Nephron progenitor cell (in vitro differentiated cells): ENCODE measurements at places on chromosomes 12 and 14.

DNA sequence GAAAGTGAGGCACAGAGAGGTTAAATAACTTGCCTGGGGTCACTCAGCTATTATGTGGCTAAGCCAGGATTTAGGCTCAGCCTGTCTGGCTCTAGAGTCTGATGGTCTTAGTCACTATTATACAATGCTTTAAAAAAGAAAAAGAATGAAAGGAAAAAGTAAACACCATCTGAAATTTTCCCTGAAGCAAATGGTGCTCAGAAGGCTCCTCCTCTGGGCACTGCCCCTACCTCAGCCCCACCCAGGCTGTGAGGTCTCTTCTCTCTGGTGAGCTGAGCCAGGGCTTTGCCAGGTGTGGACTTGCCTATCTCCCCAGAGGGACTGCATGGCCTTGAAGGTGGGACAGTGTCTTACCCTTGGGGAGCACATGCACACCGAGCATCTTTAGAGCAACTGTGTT, 117.5 kb upstream of the DYRK2 start:
- DNase-seq, result no peak

DNA sequence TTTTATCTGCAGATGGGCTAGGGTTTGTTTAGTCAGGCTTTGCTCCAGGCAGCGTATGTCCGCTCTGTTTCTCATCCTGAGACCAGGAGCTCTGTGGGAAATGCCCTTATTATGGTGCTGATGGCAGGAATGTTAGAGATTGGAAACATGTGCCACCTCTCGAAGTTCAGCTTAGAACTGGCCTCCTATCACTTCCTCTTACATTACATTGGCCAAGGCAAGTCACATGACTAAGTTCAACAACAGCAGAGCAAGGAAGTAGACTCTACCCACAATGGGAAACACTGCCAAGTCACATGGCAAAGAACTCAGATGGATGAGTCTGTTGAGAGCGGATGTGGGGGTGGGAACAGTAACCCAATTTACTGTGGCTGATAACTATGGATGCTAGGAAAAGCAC, 161.9 kb upstream of the WSCD2 start:
- DNase-seq, result no peak

DNA sequence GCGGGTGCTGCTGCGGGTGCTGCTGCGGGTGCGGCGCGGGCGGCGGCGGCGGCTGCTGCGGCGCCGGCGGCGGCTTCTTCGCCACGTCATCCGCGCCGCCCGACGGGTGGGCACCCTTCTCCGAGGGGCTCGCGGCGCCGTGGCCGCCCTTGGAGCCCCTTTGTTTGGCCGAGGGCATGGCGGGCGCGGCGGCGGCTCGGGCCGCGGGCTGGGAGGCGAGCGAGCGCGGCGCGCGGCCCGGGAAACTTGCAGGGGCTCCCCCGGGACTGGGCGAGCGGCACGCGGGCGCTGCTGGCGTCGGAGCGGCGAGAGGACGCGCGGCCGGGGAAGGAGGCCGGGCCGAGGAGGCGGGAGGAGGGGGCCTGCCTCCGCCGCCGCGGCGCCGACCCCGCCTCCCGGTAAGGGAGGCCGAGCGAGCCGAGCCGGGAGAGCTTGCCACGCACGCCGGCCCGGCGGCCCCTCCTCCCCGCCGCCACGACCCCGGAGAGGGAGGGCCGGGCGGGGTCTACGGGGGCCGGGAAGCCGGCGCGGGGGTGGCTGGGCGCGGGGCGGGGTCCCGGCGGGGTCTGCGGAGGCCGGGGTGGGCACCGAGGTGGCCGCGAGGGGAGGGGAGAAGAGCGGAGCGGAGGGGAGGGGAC, at the start of gene CKAP4:
CKAP4 (minus strand) TSS at position 347 of the 638 bp plus-strand sequence; CDS start at position 178, 169 bp downstream.
- peak; percentile 82 for DNase-seq

GRCh38 chr12:2628401-2628800, 166.4 kb upstream of the FKBP4 start:
- no peak for DNase-seq

DNA sequence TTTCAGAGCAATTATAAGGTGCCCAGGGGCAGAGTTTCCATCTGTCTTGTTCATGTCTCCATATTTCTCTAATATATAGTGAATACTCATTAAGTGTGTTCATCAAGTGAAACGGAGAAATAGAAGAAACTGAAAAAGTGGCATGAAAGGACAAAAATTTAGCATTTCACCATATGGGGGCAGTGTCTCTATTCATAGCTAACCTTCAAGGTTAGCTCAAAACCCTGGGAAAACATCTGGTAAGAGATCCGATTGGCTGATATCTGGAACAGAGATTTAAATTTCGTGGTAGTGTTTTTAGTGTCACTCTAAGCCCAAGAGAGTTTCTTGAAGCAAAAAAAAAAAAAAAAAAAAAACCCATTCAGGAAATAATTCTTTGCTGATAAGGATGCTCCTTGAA, 367.5 kb downstream of the DAD1 start:
- no peak for DNase-seq

DNA sequence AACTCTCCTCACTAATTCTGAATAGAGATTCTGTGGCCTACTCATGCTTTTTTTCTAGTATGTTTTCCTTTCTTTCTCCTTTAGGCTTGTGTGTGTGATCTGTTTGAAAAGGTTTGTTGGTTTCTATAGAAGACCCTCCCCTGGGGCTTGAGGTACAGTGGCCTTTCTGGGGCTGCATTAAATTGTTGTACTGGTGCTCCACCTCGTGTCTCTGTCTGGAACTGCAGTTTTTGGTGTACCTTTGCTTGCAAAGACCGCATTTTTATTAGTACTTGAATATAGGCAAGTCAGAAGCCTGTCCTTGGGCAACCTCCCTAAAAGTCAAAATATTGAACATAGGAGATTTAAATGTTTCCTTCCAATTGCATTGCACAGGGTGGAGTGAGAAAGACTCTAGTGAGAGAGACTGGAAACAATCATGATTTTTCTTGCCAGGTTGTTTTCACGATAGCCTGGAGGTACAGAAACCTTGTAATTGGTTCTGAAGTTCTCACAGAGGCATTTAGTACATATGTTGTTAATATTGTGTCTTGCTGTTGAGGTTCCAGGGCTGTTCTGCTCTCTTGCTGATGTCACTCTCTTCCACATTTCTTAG, 39.0 kb downstream of the SLCO1B1 start:
- DNase-seq, result peak; percentile 81

GRCh38 chr12:47870175-47870781, 34.5 kb downstream of the VDR start:
- DNase-seq, result peak; percentile 36

DNA sequence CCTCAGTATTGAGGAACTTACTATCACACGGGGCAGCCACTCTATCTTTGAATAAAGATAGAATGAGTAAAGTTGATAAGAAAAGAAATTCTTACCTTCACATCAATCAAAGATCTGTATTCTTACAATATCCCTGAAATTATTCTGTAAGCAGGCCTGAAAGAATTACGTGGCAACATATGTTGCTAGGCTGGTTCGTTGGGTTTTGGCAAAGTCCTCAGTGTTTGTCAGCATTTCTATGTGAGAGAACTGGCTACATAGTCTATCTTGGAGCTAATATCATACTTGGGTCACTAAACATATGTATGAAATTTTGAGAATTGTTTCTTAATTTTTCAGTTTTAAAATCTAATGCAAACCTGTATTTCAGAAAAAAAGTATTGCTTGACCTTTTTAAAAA, 412.2 kb upstream of the GARIN6 start:
- no peak for DNase-seq

DNA sequence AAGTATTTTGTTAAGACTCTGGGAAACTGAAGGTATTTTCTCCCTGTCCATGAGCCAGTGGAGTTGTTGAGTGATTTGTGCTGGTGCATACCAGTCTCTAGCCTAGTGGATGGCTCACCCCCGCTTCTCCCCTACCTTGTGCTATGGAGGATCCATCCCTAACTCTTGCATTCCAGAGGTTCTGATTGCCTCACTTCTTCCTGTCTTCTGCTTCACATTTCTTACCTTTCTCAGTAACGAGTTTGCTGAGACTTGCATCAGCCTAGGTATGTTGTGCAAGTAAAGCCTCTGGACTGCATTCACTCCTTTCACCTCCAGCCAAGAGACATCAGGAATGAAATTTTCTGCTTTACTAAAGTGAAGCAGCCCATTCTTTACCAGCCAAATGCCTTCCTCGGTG, 391.6 kb downstream of the ZFP36L1 start:
- no peak for DNase-seq

GRCh38 chr12:55965941-55966407, at the start of gene PMEL:
Gene PMEL, minus strand, starts transcription at chr12:55966042. Its CDS starts 31 bp downstream, at chr12:55966011.
- peak; percentile 18 for DNase-seq

- DNase-seq, result no peak
These were observed 39.2 kb upstream of the SOCS2 start for GRCh38 chr12:93533310-93533709.

DNA sequence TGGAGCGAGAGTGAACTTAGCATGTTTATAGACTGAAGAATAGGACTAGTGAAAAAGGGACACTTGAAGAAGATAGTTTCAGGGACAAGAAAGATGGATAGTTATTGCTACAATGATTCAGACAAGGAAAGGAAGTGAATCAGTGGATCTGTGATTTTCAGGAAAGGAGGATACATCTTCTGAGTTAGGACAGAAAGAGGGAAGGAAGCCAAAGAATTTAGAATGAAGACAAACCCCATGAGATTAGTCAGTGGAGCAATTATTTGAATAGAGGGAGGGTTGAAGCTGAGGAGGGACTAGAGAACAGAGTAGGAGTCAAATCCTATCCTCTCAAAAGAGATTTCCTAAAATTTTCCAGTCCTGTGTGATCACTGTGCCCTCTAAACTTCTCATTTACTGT, 282.7 kb downstream of the AKAP6 start:
- no peak for DNase-seq

DNA sequence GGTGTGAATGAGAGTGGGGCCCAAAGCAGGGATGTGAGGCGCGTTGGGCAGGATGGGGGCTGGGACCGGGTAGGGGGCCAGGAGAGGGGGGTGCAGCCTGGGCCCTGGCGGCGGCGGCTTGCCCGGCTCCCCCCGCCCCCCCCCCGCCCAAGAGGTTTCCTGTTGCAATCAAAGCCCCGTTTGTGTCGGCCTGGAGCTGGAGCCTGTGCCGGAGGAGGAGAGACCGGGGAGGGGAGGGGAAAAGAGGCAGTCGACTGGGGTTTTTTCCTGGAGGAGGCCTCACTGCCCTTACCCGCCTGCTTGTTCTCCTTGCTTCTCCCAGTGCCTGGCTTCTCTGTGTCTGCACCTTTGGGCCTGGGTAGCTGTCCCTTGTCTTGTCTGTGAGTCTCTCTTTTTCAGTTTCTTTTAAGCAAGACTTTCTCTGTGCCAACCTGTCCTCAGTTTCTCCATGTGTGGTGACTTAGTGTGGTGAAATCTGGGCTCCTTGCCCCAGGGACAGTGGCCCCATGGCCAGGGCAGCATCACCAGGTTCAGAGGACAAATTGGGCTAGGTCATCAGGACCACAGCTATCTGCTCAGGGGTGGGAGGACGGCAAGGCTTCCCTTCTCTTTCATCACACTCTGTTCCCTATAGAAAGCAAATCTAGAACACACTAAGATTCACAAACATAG, 8.5 kb downstream of the RARG start:
- no peak for DNase-seq

GRCh38 chr12:65984227-65984479, 146.4 kb downstream of the LLPH start:
- no peak for DNase-seq

- DNase-seq, result no peak
These were observed 98.8 kb downstream of the PAWR start for GRCh38 chr12:79591988-79592387.

DNA sequence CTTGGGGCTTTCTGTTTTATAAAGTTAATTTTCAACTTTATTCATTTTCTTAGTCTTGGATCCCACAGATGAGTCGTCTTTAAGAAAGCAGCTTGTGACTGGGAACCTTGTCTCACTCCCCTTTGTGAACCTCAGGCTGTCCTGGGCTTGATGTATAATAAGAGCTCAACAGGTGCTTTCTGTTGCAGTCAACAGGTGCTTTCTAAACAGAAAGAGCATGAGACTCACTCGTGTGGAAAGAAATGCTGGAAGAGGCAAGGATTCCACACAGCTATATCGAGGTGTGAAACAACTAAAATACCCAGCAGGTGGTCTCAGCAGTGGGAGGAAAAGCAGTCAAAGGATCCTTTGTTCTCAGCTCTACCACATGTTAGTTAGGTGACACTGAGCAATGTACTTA, 398.9 kb downstream of the EGLN3 start:
- no peak for DNase-seq

DNA sequence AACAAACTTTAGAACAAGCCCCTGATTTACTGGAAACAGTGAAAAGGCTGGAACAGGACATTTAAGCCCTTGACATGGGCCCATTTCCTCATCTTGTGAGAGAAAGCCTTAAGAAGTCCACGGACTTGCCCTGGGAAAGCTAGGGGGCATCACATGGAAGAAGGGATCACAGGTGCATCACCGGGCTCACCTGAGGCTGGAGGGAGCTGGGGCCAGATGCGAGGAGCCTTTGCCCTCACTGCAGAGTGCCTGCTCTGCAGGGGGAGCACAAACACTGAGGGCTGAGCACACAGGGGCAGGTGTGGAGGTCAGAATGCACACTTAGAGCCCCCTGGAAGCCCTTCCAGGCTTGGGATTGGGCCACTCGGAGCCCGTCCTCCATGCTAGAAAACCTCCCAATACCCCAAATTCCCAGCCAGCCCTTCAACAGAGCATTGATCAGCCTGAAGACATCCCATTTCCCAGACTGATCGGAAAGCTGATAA, 5.2 kb upstream of the KRT1 start:
- no peak for DNase-seq

DNA sequence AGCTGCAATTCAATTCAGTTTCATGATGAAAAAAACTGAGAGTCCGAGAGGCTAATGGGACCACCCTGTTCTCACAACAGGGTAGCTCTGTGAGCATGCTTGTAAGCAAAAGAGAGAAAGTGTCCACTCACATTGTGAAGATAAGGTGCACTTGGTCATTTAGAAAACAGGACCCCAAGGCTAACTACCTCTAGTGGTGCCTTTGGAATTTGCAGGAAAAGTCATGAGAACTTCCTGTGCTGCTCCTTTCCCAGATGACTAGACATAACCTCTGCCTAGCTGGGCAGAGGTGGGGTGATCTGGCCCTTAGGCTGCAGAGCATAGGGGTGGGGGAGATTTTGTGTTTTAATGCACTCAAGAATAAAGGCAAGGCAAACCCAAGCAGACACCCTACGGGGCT, 118.9 kb downstream of the STAB2 start:
- no peak for DNase-seq

DNA sequence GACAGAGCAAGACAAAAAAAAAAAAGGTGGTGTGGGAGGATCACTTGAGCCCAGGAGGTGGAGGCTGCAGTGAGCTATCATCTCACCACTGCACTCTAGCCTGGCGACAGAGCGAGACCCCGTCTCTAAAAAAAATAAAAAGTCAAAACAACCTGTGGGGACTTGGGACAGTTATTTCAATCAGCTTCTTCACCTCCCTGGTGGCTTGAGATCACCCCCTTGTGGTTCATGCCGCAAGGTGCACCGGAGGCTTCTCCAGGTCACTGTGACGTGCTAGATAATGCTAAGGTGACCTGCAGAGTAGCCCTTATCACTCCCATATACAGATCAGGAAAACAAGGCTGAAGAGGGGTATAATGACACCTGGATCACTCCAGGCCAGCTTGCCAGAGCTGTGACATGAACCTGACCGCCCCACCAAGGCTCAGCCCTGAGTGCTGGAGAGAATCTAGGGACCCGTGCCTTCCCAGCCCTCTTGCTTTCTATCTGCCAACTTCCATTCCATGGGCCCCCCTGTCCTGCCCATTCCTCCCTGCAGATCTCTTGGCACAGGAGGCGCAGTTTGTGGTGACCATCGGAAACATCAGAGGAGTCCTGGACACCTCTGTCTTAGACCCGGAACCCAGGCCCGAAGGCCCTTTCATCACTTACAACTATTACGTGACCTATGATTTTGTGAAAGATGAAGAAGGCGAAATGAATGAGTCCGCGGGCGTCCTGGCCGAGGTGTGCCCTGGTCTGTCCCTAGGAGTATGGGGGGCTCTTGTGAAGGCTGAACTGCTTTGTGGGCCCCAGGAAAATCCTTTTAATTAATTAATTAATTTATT, 8.1 kb downstream of the LRRC43 start:
- peak; percentile 75 for DNase-seq
